ENCODE measurements at places on chromosomes 13 and 19.

GRCh38 chr13:41944635-41945397 is 16.1 kb downstream of the VWA8 start:
- DNase-seq = no peak

DNA sequence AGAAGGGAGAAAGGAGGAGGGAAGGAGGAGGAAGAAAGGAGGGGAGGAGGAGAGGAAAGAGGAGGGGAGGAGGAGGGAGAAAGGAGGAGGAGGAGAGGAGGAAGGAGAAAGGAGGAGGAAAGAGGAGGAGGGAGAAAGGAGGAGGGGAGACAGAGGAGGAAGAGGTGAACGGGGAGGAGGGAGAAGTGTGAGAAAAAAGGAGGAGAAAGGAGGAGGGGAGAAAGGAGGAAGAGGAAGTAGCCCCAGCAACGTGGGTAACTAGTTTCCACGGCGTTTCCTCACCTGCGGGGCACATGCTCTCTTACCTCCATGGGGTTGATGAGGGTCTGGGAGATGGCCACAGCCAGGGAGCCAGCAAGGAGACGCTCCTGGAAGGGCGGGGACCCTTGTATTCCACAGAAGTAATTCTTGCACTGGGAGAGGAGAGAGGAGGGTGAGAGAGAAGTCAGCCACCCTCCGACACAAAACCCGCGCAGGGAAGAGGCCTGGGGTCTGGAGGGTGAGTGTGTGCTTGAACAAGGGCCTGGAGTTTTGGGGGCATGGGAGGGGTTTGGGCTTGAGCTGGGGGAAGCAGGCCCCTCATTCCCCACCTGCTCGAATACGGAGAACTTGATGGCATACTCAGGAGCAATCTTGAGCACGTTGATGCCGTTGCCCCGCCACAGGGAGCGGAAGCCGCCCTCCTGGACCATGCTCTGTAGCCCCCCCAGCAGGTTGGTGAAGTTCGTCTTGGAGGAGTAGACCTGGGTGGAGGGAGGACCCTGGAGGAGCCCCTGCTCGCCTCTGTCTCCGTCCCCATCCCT is 3.9 kb downstream of the SLC25A41 start:
- no peak for DNase-seq

DNA sequence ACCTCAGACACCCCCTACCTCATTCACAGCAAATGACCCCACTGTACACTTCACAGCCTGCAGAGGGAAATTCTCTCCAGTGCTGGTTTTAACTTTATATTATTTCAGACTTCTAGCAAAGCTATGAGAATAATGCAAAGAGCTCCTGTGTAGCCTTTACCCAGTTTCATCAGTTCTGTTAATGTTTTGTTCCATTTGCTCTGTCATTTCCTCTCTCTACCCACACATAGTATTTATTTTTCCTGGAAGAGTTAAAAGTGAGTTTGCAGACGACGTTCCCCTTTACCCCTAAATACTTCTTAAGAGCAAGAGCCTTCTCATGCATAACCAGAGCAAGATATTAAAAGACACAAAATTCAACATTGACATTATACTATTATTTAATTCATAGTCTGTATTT is 49.9 kb upstream of the ADGRE1 start:
- no peak for DNase-seq

GRCh38 chr19:6343462-6343861 is 10.1 kb upstream of the ACER1 start:
- DNase-seq = no peak

DNA sequence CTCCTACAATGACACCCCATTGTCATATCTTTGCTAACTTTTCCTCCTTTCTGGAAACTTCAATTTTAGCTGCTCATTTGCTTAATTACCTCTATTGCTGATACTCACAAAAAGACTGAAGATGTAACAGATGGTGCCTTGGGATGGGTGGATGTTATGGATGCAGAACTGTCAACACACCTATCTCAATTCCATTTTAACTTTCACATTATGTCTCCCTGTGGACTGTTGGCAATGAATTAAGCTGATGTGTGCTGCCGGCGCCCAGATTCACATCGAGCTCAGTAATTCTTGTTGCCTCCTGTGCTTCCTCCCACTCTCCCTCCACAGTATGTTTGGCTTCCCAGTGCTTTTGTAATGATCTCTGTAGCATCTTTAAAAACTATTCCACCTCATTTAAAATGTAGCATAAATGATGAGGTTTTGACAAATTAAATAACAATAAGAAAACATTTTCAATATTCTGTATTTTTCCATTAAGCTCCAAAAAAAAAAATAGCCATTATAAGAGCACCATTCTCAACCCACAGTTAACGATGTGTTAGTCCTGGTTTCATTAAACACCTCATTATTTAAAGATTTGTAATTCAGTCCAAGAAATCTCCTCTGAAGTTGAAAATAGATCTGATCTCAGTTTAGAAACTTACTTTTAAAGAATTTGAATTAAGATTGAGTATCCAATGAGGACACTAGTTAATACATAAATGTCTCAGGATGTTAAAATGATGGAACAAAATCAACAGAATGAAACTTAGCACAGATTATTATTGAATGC is 99.9 kb upstream of the FAM216B start:
- no peak for DNase-seq

DNA sequence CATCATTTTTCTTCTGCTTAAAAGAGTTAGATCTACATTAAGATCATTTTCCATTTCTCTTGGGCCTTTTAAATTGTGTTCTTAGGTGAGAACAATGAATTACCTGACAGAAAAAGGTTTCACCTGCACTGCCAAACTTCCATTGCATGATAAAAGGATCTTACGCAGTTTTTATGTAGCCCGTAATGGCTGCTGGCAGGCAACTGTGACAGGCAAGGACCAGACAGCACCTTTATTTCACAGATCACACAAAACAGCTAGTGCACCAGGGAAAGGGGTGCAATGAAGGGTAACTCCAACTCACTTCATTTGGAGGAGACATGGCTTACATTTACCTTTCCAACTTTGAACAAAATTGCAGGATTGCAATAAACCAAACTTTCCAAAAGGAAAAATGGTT is 159.8 kb downstream of the SLITRK1 start:
- DNase-seq = no peak

GRCh38 chr13:25816239-25816638 is 235.6 kb downstream of the SHISA2 start:
- no peak for DNase-seq

DNA sequence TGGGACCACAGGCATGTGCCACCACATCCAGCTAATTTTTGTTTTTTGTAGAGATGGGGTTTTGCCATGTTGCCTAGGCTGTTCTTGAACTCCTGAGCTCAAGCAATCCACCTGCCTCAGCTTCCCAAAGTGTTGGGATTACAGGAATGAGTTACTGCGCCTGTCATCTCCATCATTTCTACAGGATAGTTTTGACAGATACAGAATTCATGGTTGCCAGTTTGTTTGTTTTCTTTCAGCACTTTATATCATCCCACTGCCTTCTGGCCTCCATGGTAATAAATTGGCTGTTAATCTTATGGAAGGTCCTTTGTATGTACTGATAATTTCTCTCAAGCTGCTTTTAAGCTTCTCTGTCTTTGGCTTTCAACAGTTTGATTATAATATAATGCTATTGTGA is 165.2 kb downstream of the RNF17 start:
- no peak for DNase-seq

Measured in HuH-7.5 (cell line).